ENCODE measurements at places on chromosomes 7 and 10.

DNA sequence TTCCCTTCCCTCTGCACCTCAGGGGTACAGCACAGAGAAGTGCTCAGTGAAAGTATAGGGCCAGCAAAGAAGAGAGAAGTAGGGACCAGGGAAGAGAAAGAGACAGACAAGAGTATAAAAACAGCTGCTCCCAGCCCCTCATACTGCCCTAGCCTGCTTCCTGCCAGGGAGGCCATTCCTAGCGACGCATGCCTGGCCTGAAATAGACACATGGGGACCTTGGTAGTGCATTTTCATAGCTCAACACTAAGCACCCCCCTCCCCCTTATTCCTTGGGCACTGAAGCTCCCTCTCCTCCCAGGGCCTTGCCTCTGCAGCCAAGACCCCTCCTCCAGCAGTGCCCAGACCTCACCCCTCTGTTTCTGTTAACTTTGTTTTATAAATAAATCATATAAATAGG is 64.7 kb downstream of the ZMIZ1 start:
- DNase-seq: no peak

- no peak for DNase-seq
Measured at GRCh38 chr10:59905731-59906416, 482 bp downstream of the CCDC6 start.

DNA sequence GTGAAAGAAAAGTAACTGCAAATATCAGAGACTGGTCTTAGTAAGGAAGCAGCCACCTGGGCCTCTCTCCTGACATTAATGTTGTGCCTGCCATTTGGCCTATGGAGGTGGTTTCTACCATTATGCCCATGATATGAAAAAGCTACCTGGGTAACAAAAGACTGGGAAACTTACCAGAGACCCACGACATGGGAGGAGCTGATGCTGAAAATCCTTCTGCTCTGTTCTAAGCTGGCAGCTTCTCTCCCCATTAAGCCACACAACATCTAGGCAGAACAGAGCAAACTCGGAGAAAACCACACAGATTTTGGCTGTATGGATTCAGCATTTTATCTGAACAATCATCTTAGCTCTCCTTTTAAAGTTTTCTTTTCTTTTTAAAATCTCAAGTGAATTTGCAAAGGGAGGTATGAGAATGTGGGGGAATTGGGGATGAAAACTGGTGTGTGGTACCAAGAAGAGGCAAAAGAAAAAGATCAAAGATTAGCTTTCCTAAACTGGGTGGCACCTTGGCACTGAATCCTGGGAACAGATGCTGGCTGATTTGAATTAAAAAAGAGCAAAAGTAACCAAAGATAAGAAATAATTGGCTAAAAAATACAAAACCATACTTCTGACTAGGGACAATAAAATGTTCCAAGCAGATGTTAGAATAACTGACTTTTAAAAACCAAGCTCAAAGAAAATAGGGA is 128.6 kb upstream of the ANKRD1 start:
- no peak for DNase-seq

DNA sequence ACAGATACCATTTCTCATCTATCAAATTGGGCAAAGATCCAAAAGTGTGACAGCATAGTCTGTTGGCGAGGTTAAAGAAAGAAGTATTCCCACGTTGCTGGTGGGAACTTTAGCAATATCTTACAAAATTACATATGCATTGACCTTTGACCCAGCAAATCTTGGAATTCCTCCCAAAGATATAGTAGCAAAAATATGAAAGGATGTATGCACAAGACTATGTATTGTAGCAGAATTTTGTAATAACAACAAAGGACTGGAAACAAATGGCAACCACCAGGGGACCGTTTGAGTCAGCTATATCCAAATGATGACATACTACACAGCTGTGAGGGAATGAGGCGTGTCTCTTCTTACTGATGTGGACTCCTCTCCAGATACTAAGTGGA is 50.2 kb downstream of the KCNH2 start:
- no peak for DNase-seq

DNA sequence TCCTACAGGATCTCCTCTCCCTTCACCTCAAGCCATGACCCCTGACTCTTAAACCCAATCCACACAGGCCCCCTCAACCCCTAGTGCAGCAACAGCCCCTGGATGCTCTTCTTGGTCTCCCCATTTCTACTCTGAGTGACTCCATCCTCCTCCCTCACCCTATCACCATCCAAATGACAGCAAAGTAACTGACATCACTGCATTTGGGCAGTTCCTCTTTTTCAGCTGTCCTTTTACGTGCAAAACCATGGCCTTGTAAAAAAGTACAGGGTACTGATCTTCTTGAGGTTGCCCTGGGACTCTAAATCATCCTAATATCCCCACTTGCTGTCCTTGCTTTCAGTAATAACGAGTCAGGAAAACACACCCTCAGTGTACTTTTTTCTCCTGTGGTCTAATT is 454.9 kb downstream of the ADRA2A start:
- no peak for DNase-seq

DNA sequence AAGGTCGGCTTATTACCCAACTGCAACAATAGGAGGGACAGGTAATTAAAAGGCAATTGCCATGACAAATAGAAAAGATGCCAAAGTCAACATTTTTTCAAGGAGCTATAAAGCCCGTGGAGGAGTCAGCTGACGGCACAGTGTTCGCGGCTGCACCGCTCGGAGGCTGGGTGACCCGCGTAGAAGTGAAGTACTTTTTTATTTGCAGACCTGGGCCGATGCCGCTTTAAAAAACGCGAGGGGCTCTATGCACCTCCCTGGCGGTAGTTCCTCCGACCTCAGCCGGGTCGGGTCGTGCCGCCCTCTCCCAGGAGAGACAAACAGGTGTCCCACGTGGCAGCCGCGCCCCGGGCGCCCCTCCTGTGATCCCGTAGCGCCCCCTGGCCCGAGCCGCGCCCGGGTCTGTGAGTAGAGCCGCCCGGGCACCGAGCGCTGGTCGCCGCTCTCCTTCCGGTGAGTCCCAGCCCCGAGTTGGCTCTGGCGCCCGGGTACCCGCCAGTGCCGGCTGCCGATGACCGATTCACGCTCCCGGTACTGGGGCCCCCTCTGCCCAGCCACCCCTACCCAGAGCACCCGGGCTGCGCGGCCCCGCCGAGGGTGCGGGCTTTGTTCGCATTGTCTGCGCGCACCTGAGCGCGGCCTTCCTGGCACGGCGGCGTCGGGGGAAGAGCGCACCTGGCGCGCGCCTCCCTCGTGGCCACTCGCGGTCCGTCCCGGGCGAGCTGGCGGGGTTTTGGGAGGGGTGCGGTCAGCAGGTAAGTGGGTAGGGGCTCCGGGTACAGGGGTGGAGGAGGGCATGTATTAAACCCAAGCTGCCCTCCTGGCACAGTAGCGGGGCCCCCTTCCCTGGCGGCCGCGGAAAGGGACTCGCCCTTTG is at the start of gene VWA2:
VWA2 (plus strand) TSS at position 138 of the 877 bp plus-strand sequence. CDS start 9,460 bp downstream, outside the sequence.
- DNase-seq: peak; percentile 65

GRCh38 chr10:79360499-79361342 is 13.5 kb downstream of the PPIF start:
- no peak for DNase-seq
